Fibroblast of mammary gland (primary cell): ENCODE measurements at places on chromosomes 5 and 9.

GRCh38 chr5:13943676-13944075 is 812 bp downstream of the DNAH5 start:
- no peak for DNase-seq

GRCh38 chr5:14721990-14722656 is 57.6 kb downstream of the OTULIN start:
- peak; percentile 43 for DNase-seq

GRCh38 chr5:167030500-167031120 is 1260.8 kb upstream of the WWC1 start:
- peak; percentile 4 for DNase-seq

DNA sequence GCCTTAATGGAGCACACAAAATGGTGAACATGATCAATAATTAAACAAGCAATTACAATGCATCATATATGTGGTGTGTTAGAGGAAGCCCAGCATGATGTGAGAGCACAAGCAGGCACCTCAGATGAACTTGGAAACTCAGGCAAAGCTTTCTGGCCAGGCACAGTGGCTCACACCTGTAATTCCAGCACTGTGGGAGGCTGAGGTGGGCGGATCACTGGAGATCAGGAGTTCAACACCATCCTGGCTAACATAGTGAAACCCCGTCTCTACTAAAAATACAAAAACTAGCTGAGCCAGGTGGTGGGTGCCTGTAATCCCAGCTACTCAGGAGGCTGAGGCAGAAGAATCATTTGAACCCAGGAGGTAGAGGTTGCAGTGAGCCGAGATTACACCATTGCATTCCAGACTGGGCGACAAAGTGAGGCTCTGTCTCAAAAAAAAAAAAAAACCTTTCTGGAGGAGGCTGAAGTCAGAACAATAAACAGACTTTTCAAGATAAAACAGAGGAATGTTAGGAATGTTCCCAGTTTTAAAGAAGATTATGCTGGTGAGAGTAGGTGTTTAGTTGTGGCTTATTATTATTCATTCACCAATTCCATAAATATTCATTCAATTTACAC is 159.4 kb downstream of the CEMIP2 start:
- DNase-seq: no peak

GRCh38 chr5:133232011-133232410 is 180.2 kb downstream of the HSPA4 start:
- no peak for DNase-seq

DNA sequence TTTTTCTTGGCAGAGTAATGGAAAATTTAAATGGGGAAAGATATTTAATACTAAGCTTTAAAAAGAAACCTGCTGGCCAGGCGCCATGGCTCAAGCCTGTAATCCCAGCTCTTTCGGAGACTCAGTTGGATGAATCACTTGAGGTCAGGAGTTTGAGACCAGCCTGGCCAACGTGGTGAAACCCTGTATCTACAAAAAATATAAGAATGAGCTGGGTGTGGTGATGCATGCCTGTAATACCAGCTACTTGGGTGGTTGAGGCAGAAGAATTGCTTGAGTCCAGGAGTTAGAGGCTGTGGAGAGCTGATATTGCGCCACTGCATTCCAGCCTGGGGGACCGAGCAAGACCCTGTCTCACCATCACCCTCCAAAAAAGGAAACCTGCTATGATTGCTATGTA is 32.8 kb downstream of the TUT7 start:
- DNase-seq: peak; percentile 83

DNA sequence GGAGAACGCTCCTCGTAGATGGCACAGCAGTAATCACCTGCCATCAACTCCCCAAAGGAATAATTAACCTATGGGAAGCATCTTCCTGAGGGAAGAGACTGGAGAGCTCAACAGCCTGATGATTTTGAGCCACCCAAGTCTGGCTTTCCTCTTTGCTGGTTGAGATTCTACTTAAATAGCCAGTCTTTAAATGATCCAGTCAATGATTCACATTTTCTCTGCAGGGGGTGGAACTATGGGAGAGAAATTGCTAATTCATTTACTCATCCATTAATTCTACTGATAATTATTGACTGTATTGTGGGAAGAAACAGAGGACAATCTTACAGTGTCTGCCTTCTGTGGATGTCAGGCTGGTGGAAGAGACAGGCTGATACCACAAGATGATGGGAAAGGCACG is 355.0 kb upstream of the PANK3 start:
- DNase-seq: peak; percentile 23

GRCh38 chr5:149617760-149618306 is 36.5 kb downstream of the ARHGEF37 start:
- DNase-seq: no peak

GRCh38 chr5:74169701-74170100 is 470.8 kb downstream of the ENC1 start:
- DNase-seq: no peak

GRCh38 chr9:20853866-20854265 is 169.8 kb downstream of the FOCAD start:
- no peak for DNase-seq

- no peak for DNase-seq
Observed at GRCh38 chr9:76180541-76180940, 213.7 kb downstream of the RFK start.

- no peak for DNase-seq
Observed at GRCh38 chr5:148509893-148510292, 126.1 kb downstream of the FBXO38 start.

GRCh38 chr5:65262649-65263059 is 219.1 kb downstream of the ADAMTS6 start:
- DNase-seq: peak; percentile 92

GRCh38 chr9:124834591-124834990 is 18.7 kb upstream of the WDR38 start:
- peak; percentile 80 for DNase-seq

GRCh38 chr9:99592834-99593574 is 228.7 kb upstream of the NR4A3 start:
- DNase-seq: no peak

GRCh38 chr9:132546148-132547051 is 36.0 kb upstream of the BARHL1 start:
- peak; percentile 24 for DNase-seq

- DNase-seq: no peak
Observed at GRCh38 chr5:157594675-157595459, 19.3 kb upstream of the ADAM19 start.

GRCh38 chr5:33275921-33276627 is 164.7 kb upstream of the TARS1 start:
- no peak for DNase-seq

- DNase-seq: no peak
Observed at GRCh38 chr9:109972026-109972882, 192.3 kb downstream of the PALM2AKAP2 start.

- no peak for DNase-seq
Observed at GRCh38 chr5:175609526-175609925, 48.3 kb upstream of the HRH2 start.

DNA sequence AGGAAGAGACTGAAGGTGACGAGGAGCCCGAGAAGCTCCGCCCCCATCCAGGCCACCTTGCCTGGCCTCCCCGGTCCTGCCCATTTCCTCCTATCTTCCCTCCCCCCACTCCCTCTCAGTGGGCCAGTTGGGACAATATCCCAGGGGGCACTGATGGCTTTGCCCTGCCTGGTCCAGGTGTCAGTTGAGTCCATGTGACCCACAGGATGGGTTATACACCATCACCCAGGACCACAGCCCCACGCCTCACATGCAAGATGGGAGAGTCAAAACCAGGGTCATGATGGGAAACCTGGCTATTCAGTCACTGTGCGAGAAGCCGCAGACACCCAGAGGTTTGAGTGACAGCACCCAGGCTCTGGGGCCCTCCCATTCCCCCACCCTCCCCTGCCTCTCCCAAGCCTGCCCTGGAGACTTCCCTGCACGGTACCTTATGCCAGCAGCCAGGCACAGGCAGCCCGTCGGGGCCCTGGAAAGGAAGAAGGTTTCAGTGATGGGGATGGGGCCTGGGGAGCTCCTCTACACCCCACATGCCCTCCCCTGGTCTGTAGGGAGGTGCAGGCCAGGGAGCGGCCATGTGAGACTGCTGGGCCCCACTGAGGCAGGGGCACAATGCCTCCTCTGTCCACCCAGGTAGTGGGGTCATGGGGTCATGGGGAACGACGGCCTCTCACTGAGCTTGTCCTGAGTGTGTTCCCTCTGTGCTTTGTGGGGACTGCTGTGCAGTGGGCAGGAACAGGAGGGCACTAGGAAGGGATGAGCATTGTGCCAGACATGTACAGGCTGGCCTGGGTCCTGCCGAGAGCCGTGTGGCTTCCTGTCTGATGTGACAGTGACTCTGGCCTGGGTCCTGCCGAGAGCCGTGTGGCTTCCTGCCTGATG is 6.3 kb upstream of the PHYKPL start:
- DNase-seq: no peak

GRCh38 chr5:14861123-14861765 is 10.3 kb downstream of the ANKH start:
- DNase-seq: no peak

- DNase-seq: peak; percentile 21
Observed at GRCh38 chr5:125700380-125700861, 722.8 kb upstream of the GRAMD2B start.

GRCh38 chr9:73065439-73065838 is 86.2 kb upstream of the ANXA1 start:
- no peak for DNase-seq

DNA sequence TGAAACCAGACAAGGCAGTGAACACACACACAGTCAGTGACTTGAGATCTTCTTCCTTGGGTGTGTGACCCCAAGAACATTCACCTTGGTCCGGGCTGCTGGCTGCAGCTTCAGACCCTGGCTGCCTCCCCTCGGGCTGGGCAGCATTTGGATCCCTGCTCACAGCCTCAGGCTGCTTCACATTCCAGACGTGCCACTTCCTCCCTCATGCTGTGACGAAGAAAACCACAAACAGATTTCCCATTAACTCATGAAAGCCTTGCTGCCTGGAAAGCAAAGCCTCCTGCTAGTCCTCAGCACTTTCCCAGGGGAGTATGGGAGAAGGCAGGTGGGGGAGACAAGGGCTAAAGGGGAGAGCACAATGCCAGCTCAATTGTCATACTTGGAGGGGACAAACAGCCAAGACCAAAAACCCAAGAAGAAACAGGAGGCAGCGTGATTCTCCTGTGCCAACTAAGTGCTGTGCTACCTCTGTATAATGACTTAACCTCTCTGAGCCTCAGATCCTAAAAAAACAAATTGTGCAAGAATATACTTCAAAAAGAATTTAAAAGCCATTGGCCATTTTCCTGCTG is 594.6 kb upstream of the BRINP1 start:
- DNase-seq: peak; percentile 86

GRCh38 chr9:17739022-17739421 is 160.2 kb downstream of the SH3GL2 start:
- no peak for DNase-seq

GRCh38 chr5:68405784-68406743 is 190.5 kb downstream of the PIK3R1 start:
- DNase-seq: no peak

DNA sequence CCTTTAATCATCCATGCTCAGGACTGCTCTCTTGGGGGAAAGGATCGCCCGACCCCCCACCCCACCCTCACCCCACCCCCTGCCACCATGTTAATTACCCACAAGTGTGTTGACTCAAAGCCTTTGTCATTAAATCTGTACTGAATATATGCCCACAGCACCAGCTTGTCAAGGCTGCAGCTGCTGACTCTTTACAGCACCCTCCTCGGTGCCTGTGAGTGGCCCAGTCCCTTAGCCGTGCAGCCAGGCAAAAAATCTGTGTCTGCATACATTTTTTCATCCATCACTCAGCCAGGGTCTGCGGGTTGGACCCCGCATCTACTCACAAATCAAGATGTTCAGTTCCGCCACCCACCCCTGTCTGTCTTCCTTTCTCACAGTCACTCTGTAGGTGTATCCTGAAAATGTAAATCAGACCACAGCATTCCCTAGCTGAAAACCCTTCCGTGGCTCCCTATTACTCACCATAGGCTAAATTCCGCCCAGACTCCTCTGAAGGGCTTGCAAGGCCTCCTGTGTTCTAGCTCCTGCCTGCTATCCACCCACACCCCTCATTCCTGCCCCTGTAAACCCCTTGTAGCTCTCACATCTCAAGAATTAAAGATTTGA is 53.7 kb upstream of the KCNIP1 start:
- DNase-seq: no peak

DNA sequence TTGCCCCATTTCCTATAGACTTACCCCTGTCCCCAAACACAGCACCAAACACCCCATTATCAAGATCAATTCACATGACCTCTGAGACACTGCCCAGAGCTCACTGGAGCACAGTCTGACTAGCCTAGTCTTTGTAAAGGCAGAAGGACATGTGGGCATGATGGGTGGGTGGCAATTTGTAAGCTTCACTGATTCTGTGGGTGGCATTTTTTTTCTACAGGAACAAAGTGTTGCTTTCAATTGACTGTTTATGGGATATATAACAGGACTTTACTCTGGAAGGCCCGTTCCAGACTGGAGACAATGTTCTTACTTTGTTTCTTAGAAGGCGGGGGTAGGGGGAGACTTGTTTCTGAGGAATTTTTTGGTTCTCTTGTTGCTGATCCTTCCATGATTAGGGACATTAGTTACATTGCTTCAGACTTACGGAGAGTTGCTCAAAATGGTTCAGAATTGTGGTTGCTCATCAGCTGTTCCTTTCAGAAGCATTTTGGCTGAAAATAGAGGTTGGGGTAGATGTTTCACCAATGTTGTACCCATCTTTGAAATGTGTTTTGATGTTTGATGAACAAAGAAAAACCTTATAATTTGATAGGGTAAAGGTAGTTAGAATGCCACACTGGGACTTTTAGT is 20.2 kb downstream of the NNT start:
- DNase-seq: no peak

GRCh38 chr5:59813761-59814536 is 79.6 kb downstream of the PDE4D start:
- peak; percentile 68 for DNase-seq

- peak; percentile 94 for DNase-seq
Observed at GRCh38 chr9:128558431-128559310, 6.3 kb downstream of the SPTAN1 start.

DNA sequence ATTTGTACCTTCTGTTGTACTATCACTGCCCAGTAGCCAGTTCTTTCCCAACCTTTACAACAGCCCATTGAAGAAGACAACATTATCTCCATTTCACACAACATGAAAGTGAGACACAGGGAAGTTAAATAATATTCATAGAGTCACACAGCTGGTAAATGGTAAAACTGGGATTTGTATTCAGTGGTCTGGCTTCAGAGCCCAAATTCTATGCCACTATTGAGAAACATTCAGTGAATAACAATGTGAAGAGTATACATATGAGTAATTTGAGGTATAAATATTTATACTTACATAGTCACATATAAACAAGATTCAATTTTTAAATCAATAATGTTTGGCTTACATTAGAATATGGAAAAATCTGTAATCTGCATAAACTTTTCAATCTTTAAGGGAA is 13.8 kb downstream of the SMIM15 start:
- DNase-seq: no peak
